ENCODE measurements at places on chromosomes 2 and 18.

- no peak for DNase-seq
These were observed 1.0 kb upstream of the B3GNT7 start for GRCh38 chr2:231394211-231395141.

DNA sequence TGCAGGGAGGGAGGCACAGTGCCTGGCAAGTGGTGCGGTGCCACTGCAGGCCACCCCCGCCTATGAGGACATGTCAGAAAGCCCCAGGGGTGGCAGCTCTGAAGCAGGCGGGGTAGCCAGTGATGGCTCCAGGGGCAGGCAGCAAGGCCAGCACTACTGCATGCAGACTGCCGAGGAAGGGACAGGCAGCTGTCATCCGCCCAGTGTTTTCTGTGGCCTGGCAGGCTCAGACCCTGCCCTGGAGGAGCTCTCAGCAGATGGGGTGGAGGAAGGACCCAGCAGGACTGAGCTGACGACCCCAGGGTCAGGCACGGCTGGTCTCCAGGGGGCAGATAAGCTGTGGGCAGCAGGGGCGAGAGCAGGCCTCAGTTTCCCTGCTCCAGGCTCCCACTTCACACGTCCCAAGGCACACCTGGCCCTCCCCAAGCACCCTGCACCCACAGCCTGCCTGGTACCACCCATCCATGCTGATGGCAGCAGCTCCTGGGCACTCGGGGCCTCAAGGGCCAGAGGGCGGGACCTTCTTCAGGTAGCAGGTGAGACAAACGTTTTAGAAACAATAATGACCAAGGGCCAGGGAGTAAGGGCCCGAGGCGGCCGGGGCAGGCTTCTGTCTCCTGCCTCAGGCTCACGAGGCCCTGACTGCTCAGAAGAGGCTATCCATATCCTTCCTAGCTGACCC, 48.5 kb downstream of the HS6ST1 start:
- DNase-seq = no peak

- DNase-seq = no peak
These were observed 44.7 kb upstream of the INHBB start for GRCh38 chr2:120301284-120301683.

DNA sequence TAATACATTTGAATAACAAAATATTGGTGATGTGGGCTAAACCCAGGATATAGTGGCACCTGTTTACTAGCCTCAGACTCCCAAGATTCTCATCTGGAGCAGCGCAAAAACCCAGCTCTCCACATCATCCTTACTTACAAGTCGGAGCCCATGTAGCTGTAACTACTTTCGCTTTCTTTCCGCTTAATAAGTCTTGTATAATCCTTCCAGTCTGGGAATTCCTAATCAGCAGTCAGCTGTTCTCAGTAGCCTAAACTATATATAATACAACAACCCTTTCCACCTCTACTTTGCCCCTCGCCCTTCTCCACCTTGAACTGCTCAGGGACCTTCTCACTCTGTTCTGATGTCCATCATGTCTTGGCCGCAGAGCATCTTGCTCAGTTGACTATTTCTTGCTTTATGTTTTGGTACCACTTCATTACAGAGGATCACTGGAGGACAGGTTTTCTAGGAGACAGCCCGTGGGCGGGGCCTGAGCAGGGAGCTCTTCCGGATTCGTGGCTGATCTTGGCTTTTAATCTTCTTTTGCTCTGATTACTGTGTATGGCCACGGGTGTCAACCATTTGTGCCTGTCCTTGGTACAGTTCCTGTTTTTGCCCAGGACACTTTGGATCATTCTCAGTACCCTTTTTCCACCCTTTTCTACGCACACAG, 119.9 kb upstream of the SERTAD2 start:
- no peak for DNase-seq

GRCh38 chr18:63878343-63878742, 9.2 kb upstream of the SERPINB2 start:
- DNase-seq = no peak

GRCh38 chr2:208031608-208032019, 6.3 kb upstream of the PLEKHM3 start:
- no peak for DNase-seq

DNA sequence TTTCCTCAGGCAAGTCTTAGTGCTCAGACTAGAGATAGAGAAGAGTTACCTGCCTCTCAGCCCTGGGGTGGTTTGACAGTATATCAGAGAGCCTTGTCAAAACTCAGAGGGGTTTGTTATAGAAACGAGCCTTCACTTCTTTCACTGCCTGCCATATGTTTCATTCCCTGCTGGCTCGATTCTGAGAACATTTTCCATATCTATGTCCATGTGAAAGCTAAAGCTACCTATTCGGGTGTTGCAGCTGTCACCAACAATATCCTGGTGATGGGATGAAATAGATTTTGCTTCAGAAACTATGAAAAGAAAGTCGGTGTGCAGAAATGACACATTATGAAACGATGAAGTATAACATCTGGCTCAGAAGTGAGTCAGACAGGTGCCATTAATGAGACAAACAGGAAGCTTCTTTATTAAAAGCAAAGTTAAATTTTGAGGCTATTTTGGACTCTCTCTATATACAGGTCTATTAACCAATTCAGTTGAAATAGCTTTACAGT, 56.1 kb upstream of the TANK start:
- DNase-seq = no peak

GRCh38 chr2:177165721-177166711, 46.6 kb upstream of the HNRNPA3 start:
- DNase-seq = no peak

DNA sequence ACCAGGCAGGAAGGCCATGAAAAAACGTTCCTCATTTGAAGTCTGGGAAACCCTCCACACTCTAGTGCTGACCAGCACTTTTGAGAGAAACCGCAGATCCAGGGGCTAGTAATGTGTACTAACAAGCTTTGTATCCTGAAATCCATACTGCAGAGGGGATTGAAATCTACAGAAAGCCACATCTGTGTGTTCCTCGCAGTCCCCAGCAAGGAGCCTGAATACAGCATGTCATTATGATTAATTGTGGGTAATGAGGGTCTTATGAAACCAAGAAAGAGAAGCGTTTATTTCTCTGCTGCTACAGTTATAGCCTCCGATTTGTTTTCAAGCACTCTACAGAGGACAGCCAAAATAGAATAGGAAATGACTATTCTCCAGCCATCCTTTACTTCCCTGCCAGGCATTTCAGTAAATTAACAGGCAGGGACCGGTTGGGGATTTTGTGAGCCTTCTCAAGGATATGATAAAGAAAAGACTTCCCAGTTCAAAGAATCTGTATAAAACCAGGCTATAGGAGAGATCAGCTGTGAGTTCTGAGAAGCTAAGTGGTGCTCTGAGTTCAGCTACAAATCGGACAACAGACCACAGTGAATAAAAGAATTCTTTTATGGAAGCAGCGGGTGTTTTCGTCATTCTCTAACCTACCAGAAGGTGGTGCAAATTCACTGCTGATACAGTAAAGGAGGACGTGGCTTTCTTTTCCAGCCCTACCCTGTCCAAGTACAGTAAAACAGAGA, 133.4 kb downstream of the INSIG2 start:
- peak; percentile 37 for DNase-seq

GRCh38 chr2:45825001-45825651, 173.7 kb downstream of the PRKCE start:
- peak; percentile 57 for DNase-seq

GRCh38 chr2:216792222-216793021, 67.4 kb downstream of the TNP1 start:
- DNase-seq = peak; percentile 81

DNA sequence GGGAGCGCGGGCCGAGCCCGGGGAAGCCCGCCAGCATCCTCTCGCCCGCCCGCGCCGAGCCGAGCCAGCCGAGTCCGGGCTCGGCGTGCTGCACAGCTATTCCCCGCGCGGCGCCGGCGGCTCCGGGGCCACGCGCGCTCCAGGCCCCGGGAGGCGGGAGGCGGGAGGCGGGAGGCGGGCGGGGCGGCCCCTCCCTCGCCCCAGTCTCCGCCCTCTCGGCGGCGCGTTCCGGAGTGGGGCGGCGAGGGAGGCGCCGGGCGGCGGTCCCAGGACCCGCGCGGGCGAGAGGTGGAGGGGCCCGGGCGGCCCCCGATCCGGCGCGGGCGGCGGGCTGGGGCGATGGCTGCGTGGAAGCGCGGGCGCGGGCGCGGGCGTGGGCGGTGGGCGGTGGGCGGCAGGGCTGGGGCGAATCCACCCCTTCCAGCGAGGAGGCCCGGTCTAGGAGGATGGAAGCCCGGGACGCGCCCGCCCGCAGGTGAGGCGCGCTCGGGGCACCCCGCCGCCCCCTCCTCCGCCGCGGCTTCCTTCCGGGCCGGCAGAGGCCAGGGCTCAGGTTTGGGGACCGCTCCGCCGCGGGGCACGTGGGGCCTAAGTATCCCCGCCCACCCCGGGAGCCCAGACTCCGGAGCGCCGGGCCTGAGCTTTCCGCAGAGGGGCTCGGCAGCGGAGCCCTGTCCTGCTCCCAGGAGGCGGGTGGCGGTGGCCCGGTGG, at the start of gene ADCY3:
ADCY3 (minus strand) TSS at position 140 of the 711 bp plus-strand sequence. CDS start 1,250 bp downstream, outside the sequence.
- DNase-seq = no peak

- DNase-seq = no peak
These were observed 463.5 kb upstream of the NETO1 start for GRCh38 chr18:73331212-73331772.

GRCh38 chr2:126930970-126931590, 32.4 kb downstream of the TEX51 start:
- DNase-seq = no peak

DNA sequence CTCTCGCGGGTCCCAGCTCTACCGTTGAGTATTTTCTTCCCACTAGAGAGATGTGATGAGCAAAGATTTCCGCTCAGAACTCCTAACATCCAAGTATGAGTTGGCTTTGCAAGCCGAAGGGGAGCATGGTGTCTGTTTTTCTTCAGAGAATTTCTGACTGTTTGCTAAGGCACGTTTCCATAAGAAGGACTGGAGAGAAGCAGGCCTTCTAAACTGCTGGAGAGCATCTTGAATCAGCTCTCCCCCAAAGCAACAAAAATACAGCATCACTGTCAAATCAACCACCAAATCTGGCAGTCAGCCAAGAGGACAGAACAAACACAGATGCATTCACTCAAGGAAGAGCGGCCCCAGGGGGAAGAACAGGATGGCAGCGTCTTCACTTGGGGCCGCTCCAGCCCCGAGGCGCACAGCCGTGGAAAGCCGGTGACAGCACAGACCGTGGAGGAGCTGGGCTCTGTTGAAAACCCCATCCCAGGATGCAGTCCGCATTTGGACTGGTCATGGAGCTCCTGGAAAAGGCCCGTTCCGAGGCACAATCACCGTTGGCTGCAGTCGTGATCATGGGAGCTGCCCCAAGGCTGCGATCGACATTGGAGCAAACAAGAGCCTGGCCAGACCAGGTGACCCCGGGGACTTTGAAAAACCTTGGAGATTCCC, 101.4 kb downstream of the NFATC1 start:
- no peak for DNase-seq

GRCh38 chr2:190051223-190051622, 11.3 kb downstream of the MSTN start:
- no peak for DNase-seq

- peak; percentile 61 for DNase-seq
These were observed 47.7 kb downstream of the PRKCE start for GRCh38 chr2:45699032-45699658.

DNA sequence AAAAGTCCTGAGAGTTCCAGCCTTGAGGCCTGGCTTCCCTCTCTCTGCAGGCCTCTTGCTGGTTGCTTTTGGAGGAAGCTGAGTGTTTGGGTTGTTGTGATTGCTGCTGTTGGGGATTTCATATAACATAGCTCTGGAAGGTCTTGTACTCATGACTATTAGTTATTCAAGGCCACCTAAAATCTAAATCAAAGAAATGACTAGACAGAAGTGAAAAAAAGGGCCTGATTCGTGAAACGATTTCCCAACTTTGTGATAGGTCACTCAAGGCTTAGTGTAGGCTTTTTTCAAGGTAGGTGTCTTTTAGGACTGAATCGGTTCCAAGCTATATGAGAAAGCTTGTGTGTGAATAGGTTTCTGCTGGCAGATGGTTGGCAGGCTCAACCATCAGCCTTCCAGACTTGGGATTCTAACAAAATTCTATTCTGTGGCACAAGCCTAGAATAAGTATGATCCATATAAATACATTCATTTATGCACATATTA, 164.4 kb downstream of the FMNL2 start:
- no peak for DNase-seq

- no peak for DNase-seq
These were observed 472.2 kb upstream of the DCC start for GRCh38 chr18:51867767-51868166.

- DNase-seq = no peak
These were observed at the start of gene ZNF804A for GRCh38 chr2:184598316-184599053. ZNF804A (plus strand) TSS chr2:184598529; CDS start chr2:184598960, 431 bp downstream.

GRCh38 chr2:150110548-150110947, 376.9 kb downstream of the RND3 start:
- no peak for DNase-seq

DNA sequence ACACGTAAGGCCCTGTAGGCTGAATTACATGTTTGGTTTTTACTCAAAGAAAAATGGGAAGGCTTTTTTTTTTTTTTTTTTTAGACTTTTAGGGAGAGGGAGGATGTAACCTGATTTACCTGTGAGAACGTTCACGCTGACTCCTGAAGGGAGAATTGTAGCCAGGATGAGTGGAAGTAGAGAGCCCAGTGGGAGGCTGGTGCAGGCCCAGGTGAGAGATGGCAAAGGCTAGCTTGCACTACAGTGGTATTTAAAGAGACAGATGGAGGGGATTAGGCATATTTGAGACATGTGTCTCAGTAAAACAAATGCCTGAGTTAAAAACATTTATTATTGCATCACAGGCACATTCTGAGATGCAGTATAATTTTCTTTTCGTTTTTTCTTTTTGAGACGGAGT, 107.9 kb downstream of the CCDC85A start:
- DNase-seq = no peak

DNA sequence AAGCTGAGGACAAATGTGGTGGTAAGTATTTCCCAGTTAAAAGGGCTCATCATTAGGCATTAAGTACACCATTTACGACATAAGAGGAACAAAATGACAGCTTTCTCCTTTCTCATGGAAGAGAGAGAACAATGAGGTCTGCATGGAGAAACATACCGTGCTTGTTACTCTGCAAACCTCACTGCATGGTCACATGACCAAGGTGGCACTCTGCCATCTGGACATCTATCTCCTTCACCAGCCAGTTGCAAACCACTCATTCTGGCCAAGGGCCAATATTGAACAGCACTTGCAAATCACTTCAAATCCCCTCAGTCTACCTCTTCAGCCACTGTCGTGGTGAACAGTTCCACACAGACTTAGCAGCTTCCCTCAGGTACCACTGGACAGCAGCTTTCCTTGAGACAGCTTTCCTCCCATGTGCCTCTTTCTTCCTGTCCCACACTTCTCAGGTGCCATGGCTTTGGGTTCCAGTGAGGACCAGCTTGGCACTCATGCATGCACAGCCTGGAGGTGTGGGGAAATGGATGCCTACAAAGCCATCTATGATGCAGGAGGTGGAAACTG, 29.5 kb upstream of the DPP4 start:
- DNase-seq = no peak

GRCh38 chr18:21682371-21683051, 22.1 kb downstream of the ABHD3 start:
- peak; percentile 70 for DNase-seq

GRCh38 chr2:85648619-85649018, 19.4 kb downstream of the SFTPB start:
- DNase-seq = no peak

GRCh38 chr2:239331560-239331959, 69.3 kb downstream of the HDAC4 start:
- DNase-seq = no peak
